Activated CD4-positive, alpha-beta T cell treated with anti-CD3 and anti-CD28 coated beads for 48 hours (primary cell): ENCODE measurements at places on chromosomes 13 and 19.

DNA sequence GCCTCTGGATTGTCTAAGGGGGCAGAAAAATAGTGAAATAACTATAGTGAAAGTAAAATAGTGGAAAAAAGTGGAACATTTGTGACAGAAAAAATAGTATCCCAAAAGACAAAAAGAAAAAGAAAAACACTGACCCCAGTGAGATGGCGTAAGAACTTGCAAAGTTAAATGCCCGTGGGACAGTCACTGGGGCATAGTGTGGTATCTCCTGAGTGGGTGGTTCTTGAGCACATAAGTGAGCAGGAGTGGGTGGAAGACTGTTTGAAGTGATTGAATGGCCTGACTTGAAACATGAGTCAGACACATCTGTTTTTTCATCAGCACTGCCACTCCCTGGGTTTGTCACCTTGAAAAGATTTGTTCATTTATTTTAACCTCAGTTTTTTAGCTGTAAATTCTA, 2.5 kb downstream of the ZNF430 start:
- DNase-seq = peak; percentile 54

DNA sequence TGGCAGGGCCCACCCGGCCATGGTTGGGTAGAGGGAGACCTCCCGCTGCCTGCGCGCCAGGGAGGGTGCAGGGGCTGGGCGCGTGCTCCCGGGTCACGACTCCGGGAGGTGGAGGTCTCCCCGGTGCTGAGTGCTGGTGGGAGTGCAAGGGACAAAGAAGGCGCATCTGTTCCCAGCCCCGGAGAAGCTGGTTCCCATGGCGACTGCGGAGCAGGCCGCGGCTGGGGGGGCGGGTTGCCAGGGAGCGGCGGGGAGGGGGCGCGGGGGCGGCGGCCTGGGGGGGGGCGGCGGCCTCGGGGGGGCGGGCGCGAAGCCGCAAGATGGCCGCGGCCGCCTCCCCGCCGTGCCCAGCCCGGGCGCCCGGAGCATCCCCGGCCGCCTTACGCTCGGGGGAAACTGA, 1.2 kb downstream of the CBARP start:
- DNase-seq = no peak

DNA sequence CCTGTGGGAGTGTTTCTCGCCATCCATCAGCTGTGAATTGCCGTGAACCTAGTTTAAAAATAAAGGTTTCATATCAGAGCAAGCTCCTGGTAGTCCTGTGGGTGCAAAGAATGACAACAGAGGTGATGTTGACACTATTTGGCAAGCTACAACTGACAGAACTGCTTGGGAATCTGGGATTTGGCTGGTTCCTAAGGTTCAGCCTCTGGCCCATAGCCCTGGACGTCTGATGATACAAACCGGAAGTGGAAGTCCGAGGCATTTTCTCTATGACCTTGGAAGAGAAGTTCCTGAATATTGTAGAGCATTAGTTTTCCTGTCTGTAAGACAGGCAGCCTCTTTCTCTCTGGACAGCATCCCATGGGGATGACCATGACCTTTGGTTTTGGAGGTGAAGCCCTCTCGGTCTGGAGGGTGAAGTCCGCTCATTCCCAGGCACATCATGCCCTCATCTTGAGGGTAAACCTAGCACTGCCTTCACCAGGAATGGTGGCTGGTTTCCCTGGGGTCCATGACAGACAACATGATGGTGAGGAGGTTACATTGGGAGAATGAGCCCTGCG, 29.1 kb downstream of the GATAD2A start:
- no peak for DNase-seq

DNA sequence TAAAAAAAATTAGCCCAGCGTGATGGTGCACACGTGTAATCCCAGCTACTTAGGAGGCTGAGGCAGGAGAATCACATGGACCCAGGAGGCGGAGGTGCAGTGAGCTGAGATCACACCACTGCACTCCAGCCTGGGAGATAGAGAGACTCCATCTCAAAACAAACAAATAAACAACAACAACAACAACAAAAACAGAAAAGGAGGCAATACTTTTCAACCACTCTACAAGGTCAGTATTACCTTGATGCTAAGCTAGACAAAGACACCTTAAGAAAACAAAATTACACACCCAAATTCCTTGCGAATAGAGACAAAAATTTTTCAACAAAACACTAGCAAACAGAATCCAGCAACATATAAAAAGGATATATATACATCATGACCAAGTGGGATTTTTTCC, 39.7 kb downstream of the PEPD start:
- no peak for DNase-seq

DNA sequence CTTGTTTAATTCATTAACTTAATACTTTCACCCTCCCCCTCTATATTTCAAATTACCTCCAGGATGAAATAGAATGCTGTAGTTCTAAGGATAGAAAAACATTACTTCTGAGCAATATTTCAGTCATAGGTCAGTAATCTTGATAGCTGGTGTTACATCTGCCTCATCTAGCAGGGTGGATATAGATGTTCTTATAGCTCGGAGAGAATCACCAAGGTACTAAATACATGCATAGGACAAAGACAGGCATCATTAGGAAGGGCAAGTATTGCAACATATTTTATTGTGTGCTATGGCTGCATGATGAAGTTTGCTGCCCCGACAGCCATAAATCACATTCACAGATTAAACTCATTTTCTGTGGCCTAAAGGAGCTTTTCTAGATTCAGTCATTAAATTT, 601.0 kb downstream of the FGF9 start:
- no peak for DNase-seq

- DNase-seq = no peak
Measured at GRCh38 chr19:18966307-18966706, 25.3 kb upstream of the HOMER3 start.

DNA sequence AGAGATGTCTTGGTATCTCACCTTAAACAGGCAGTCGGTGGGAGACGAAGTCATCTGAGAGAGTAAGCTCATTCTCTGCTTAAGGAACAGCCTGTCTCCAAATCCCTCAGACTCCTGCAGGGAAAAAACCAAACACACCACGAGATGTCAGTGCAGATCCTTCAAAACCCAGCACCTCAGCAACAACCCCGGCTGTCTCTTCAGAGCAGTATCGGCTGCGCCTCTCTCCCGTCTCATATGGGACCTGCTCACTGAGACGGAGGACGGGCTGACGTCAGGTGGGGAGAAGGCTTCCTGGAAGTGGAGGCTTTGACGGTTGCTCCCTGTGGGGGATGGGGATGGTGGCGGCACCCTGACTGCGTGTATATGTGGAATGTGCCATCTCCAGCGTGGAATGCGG, 43.6 kb downstream of the ANKRD27 start:
- DNase-seq = no peak

GRCh38 chr13:39900106-39900750, 244.8 kb downstream of the COG6 start:
- no peak for DNase-seq

- no peak for DNase-seq
Measured at GRCh38 chr19:44924243-44924725, 9.9 kb downstream of the APOC1 start.

- no peak for DNase-seq
Measured at GRCh38 chr13:93714171-93714570, 487.6 kb downstream of the GPC6 start.

DNA sequence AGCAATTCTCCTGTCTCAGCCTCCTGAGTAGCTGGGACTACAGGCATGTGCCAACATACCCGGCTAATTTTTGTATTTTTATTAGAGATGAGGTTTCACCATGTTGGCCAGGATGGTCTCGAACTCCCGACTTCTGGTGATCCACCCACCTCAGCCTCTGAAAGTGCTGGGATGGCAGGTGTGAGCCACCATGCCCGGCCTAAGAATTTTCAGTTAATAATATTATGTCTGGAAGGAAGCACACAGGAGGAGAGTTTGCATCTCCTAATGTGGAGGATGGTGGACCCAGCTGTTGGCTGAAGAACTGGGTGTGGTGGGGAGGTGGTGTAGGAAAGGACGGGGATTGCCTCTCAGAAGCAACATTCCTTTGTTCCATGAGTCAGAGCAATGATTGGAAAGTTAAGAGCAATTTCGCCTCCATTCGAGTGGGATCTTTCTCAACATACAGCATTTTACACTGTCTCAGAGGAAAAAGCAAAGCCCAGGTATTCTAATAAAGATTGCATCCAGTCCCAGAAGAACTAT, 11.9 kb downstream of the PDCD2L start:
- DNase-seq = no peak

DNA sequence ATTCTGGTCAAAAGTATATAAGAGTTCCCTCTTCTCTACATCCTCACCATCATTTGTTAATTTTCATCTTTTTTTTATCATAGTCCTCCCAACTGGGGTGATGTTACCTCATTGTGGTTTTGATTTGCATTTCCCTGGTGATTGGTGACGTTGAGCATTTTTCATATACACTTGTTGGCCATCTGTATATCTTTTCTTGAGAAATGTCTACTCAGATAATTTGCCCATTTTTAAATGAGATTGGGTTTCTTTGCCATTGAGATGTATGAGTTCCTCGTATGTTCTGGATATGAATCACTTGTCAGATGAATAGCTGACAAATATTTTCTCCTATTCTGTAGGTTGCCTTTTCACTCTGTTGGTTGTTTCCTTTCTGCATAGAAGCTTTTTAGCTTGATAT, 2.4 kb downstream of the CD33 start:
- DNase-seq = no peak
